Fibroblast of upper back skin (primary cell): ENCODE measurements at places on chromosomes 7 and 10.

- DNase-seq, result peak; percentile 74
Observed at GRCh38 chr10:12540341-12540781, 191.0 kb downstream of the CAMK1D start.

DNA sequence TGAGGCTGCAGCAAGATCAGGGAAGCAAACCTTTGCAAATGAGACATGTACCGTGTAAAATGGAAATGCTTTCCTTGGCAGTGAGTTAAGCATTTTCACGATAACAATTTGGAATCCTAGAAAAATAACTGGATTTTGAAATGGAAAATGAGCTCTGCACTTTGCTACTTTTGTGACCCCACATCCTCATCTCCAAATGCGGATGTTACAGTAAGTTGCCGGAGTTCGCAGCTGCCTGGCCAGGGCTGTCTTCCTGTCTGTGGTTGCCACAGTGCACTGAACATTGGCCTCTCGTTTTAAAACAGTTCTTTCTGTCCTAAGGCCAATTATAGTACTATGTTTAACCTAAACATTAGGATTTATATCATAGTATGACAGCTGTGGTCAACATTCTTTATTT is 136.2 kb upstream of the FZD8 start:
- DNase-seq, result no peak

DNA sequence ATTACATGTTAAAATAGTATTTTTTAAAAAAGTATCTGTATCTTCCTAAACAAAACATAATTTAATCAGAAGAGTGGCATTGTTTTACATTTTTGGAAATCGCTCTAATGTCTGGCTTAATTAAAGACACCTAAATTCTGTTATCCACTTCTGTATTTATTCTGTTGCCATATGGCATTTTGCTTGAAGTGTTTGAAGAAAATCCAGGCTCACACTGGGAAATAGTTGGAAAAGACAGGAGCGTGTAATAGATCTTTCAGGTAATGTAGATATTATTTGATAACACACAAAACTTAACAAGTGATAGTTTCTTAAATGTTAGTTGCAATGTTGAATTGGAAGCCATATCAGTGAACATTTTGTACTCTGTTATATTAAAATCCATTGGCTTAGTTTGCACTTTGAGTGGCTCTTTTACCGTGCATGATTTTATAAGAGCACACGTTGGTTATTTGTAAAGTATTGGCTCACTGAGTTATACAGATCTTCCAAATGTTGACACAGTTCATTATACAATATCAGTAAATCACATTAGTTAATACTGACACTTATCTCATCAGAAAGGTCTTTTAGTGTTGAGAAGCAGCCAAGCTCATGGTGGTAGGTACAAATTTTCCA is 128.4 kb upstream of the NPVF start:
- DNase-seq, result no peak

- peak; percentile 90 for DNase-seq
Observed at GRCh38 chr10:64486149-64486548, 964.9 kb downstream of the REEP3 start.

GRCh38 chr10:62306663-62307062 is 38.0 kb upstream of the RTKN2 start:
- no peak for DNase-seq

DNA sequence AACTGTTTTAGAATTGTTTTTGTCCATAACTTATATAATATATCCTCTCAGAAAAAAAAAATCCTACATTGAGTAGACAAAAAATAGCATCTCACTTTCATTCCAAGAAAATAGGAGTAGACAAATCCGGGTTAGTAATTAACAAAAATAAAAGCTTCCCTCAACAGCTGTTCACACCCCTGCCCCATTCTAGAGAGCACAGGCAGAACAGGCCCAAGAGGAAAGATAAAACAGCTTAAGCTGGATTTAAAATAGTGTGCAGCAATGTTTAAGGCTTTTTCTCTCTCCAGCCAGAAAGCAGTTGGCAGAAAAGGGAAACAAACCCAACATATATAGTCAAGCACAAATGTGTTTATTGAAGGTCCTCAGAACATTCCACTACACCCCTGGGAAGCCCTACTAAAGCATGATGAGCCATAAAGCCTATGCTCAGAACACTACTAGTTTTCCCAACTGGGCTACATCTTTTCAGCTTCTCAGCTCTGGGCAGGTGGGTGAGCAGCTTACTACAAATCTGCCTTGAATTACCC is 189.9 kb downstream of the MTERF1 start:
- DNase-seq, result no peak

DNA sequence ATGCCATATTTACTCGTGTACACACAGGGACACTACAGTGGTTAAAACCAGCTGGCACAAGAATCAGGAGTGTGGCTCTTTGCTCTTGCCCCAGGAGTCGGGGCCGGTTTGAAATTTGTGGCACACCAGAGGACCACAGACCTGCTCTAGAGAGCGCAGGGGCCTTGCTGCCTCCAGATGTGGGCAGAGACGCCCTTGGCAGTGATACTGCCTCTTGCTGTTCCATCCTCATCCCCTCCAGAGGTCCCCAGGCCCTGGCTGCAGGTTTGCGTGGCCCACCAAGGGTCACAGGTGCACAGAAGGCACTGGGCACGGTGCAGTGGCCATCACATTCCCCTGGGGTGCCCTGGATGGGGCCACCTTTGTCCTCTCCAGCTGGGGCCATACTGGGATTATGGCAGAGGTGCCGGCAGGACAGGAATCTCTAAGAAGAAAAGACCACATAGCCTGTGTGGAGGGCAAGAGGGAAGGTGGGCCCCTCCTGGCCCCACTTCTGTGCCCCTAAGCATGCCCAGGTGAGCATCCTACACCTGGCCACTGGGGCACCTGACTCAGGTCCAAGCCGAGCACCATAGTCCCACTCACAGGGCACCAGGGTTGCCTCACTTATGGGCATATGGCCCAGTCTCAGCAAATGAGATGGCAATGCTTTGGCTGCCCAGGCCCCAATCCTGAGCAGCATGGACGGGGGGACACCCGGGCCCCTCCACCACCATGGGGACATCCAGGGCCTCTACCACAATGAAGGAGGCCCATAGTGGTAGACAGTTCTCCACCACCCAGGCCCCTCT is 45.6 kb downstream of the FOXL3 start:
- no peak for DNase-seq
